ENCODE measurements at places on chromosomes 6 and 20.

DNA sequence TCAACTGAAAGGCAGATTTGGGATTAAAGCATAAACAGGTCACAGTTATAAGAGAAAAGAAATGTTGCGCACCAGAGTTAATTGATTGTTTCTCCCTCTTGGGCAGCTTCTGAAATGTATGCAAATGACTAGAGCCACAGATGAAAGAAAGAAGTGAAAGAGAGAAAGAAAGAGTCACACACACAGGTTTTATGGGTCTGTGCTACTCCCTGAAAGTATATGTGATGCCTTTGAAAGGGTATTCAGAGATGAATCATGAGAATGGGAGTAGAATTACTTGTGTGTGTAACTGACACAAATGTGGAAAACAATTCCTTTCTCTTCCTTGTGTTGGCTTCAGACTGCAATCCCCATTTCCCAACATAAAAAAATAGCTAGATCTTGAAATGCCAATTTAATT lies 196.9 kb downstream of the FOXA2 start:
- no peak for DNase-seq

DNA sequence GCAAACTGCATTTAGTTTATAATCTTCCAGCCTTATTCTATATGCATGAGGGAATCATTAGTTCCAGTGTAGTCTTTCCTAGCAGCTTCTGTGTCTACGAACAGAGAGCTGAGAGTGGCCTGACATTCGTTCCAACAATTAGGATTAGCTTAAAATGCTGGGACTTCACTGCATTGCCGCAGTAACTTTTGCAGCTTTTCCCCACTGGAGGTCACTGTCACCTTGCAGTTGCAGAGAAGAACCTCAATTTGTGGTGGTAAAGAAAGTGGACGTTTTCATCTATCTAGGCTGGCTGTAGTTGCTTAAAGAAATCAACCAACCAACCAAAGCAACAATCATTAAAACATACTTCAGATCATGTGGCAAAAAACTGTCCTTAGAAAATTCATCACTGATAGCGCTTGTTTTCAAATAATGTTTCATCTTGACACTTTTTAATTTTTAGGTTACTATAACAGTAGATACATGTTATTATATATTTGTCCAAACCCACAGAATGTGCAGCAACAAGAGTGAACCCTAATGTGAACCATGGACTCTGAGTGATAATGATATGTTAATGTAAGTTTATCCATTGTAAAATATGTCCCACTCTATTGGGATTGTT lies 12.2 kb downstream of the MYLK4 start:
- DNase-seq, result no peak

- DNase-seq, result no peak
Observed at GRCh38 chr6:9484091-9484490, 930.8 kb downstream of the TFAP2A start.

- no peak for DNase-seq
Observed at GRCh38 chr6:140809694-140810101, 1323.0 kb upstream of the GJE1 start.

GRCh38 chr6:167237438-167238145 lies 53.5 kb upstream of the UNC93A start:
- no peak for DNase-seq

GRCh38 chr6:166743406-166744222 lies 116.6 kb upstream of the RPS6KA2 start:
- peak; percentile 77 for DNase-seq

- DNase-seq, result no peak
Observed at GRCh38 chr6:42744351-42744893, 1.5 kb downstream of the TBCC start.

DNA sequence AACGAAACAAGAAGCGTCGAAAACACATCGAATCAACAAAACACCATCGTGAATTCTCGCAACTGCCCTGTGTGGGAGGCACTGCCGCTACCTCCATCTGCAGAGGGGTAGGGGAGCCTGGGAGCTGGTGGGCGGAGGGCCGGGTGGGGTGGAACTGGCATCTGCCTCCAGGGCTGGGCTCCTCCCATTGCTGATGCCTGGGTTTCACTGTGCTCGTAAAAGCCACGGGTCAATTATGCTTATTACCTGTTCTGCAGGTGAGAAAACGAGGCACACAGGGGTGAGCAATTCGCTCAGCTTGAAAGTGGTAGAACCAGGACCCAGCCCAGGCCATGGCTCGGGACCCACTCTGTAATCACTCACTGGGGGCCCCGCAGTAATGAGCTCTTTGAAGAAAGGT lies 16.5 kb upstream of the SULF2 start:
- no peak for DNase-seq

DNA sequence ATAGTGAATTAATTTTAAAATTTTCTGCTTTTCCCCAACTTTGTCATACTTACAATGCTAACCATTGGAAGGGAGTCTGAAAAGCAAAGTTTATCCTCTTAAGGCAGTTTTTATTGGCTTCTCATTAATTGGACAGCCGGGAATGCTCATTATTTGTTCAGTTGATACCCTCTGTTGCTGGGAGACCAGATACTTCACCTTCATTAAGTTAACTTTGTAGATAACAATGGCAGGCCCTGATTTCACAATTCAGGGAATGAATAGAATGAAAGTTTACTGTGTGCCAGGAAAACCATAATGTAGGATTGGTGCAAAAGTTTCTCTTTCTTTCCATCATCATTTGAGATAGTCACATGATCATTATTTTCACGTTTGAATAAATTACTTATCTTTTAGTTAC lies 49.0 kb downstream of the COL19A1 start:
- no peak for DNase-seq

- DNase-seq, result no peak
Observed at GRCh38 chr6:148244217-148244935, 98.3 kb upstream of the SASH1 start.
